Vagina (tissue), 2 donors: ENCODE measurements at places on chromosomes 11 and 22.
A peak's percentile ranks its signal among the peaks of the same experiment; 100 is the strongest.

DNA sequence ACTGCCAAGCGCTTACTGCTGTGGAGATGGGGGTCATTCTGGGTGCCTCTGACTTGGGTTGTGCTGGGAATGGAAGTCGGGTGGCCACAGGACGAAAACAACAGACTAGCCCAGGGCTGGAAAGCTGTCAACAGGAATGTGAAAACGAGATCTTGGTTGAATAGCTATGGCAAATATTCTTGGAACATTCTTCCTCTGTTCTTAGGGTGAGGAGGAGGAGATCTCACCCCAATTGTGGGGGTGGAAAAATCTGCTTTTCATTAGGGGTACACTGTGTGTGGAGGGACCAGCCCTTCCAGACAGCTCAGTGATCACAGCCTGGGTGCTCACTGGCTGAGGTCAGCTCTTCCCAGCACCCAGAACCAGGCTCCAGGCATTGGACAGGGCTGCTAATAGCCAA is 52.0 kb upstream of the PRSS23 start:
- no peak for DNase-seq

DNA sequence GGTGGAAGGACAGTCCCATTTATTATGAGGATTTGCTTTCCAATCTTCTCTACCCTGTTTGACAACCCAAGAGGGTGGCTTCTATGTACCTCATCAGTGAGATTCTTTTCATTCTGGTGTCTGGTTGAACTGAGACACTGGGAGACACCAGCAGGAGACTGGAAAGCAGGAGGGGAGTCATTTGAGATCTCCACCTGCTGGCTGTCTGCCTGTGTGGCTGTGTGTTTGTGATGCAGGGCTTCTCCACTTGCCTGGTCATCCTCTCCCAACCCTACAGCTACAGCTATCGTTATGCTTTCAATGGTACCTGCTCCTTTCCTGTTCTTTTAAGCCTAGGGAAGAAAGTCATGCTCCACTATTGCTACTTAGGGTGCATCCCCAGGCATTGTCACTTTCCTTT is 48.6 kb downstream of the MRGPRX1 start:
- DNase-seq, result no peak

DNA sequence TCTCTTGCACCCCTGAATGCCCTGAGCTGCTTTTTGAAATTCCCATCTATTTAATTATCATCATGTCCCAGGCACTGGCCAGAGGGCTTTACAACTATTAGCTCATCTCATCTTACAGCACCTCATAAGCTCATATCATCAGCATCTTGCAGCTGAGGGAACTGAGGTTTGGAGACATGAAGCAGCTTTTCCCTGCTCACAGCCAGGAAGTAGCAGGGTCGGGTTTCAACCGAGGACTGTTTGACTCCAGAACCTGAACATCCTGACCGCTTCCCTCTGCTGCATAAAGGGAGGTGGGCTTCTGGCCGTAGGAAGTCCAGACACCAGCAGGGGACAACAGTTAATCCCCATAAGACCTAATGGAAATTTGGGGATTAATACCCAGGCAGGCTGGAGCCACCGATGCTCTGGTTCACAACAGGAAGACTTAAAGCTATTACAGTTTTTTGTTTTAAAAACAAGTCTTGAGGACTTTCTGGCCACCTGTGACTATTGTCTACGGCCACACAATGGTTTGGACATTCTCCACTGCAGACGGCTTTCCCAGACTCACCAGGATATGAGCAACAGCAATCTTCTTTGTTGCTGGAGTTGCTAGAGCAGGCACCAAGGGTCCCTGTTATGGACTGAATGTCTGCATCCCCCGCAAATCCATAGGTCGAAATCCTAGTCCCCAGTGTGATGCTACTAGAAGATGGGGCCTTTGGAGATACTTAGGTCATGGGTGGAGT is 47.4 kb downstream of the CHST1 start:
- peak; percentile 44 for DNase-seq

DNA sequence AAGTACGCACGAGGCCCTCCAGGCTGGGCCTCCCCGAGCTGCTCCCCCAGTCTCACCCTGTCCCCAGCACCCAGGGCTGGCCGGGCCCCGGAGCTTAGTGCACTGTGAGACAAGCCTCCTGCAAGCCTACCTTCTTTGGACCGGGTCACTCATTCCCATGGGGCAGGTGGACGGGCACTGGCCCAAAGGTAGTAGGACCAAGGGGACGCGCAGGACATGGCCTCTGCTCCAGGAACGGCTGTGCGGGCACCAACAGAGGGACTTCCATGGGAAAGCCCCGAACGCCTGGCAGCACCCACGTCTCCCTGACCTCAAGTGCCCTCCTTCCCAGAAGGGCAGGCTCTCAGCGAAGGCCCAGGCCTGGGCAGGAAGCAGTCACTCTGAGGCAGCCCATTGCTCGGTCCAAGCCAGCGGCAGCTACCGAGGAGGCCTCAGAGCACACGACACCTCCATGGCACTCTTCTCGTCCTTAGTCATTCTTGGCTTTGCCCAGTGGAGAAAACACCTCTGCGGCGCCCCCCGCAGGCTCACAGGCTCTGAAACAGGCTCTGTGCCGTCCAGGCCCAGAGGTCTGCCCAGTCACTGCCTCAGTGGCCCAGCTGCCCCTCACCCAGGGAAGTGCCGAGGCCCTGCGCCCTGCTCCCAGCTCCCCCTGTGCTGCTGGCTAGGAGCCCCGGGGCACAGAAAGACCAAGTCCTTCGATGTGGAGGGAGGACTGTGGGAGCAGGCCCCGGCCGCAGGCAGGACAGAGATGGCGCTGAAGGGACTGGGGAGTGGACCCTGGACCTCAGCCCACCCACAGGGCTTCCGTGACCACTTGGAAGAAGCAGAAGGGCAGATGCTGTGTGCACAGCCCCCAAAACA is 3.8 kb downstream of the MOB2 start:
- DNase-seq, result no peak

GRCh38 chr11:116792869-116793771 is 1.4 kb upstream of the APOA5 start:
- no peak for DNase-seq

GRCh38 chr11:45405916-45406670 is 120.0 kb upstream of the SYT13 start:
- no peak for DNase-seq

DNA sequence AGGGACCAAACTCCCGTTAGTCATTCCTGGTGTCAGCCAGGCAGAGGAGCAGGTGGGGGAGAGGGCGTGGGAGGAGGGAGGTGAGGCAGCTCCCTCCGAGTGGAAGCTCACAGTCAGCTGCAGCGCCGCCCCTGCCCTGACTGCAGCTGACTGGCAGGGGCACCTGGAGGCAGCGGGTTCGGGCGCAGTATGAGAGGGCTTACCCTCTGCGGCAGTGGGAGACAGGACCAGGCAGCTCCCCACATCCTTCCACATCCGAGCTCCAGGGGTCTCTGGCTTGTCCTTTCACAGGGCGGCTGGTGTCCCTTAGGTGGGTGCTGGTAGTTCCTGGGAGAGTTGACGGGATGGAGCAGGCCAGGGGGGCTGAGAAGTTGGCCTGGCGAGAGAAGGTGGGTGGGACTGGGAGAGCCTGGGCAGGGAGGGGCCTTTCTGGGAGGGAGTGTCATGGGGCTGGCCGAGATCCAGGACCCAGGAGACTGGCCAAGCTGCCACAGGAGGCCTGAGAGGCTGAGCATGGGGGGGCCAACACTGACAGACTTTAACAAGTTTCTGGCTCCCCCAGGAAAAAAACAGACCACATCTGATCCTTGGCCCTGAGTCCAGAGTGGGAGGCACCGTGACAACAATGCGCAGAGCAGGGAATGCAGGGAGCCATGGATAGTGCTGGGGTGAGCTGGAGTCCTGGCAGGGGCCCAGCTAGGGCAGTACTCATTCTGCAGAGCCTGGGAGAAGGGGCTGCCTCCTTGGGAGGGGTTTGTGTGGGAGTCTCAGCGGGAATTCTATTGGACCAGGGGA is 4.9 kb downstream of the ADORA2A start:
- DNase-seq, result no peak
